EH (cell line): ENCODE measurements at places on chromosomes 4 and X.

- no peak for DNase-seq
These were observed 7.0 kb upstream of the FGFBP1 start for GRCh38 chr4:15945516-15945915.

GRCh38 chr4:8387615-8388527 lies 52.7 kb downstream of the ACOX3 start:
- no peak for DNase-seq

- no peak for DNase-seq
These were observed 101.9 kb downstream of the TET2 start for GRCh38 chr4:105248613-105249012.

DNA sequence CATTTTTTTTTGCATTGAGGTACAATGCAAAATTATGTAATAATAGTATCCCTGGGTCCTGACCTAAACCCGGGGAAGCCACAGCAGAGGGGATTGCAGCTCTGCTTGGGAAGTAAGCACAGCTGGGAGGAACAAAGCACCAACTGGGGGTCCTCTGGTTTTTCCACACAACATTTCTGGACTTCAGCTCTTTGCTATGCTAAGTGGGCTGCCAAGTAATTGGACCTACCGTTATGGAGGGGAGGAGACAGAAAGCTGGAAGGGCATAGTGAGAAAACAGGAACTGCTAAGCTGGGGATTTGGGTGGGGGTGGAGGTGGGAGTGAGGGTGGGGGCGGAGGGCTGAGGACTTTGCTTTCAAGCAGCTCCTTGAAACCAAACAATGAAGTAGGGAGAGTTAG lies 183.3 kb downstream of the ZIC3 start:
- DNase-seq: no peak

GRCh38 chr4:1187182-1187581 lies 14.8 kb upstream of the SPON2 start:
- DNase-seq: peak; percentile 29

GRCh38 chrX:9578083-9578779 lies 113.4 kb downstream of the TBL1X start:
- DNase-seq: no peak
